Activated T-helper 1 cell treated with anti-CD3 and anti-CD28 coated beads, Interleukin-2, amount 50 U/mL, for 16 hours (primary cell): ENCODE measurements at places on chromosomes 16 and 17.

DNA sequence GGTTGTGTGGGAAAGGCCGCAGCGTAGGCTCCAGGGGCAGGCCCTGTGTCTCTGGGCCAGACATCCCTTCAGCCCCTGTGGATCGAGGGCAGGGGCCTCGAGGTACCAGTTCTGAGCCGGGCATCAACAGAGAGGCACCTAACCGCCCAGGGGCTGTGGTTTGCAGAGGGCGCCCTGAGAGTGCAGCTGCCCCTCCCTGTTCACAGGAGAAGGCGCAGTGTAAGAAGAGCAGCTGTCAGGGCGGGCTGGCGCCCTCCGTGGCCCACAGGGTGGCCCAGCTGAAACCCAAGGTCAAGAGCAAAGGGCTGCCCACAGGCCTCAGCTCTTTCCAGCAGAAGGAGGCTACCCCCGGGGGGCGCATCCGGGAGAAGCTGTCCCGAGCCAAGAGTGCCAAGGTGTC, 56.5 kb downstream of the ACTG1 start:
- DNase-seq, result no peak

DNA sequence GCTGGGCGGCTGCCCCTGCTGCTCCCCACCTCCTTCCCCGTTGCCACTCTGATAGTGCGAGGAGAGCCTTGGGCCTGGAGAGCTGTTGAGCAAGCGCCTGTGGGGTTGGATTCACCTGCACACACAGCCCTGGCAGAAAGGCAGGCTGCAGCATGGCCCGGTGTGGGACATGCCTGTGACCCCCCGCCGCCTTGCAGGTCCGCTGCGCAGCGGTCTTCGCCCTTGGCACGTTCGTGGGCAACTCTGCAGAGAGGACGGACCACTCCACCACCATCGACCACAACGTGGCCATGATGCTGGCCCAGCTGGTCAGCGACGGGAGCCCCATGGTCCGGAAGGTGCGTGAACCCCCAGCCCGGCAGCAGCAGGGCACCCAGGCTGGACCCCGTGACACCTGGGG, 106.8 kb upstream of the CHMP6 start:
- no peak for DNase-seq

DNA sequence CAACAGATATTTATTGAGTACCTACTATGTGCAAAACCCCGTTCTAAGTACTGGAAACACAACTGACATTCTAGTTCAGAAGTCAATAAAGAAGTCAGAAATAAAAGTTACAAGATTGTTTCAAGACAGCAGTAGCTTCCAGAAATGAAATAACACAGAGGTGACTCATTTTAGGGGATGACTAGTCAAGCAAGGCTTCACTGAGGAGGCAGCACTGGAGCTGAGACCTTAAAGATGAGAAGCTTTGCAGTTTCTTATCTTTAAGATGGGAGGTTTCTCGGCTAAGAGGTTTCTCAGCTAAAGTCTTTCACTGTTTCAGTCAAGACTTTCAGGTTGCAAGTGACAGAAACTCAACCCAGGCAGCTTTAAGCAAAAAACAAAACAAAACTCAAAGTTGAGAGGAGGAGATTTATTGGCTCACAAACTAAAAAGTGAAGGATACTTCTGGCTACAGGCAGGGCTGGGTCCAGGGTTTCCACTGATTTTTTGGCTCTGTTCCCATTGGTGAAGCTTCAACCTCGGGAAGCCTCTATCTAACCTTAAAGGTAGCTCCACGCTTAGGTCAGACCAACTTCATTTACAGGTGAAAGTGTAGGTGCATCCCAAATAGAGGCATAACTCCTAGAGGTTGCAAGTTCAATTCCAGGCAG, 7.4 kb upstream of the MMP2 start:
- DNase-seq, result no peak

- DNase-seq, result no peak
Observed at GRCh38 chr16:11550791-11551498, 35.8 kb downstream of the LITAF start.

GRCh38 chr16:52568983-52569690, 22.2 kb upstream of the TOX3 start:
- no peak for DNase-seq

DNA sequence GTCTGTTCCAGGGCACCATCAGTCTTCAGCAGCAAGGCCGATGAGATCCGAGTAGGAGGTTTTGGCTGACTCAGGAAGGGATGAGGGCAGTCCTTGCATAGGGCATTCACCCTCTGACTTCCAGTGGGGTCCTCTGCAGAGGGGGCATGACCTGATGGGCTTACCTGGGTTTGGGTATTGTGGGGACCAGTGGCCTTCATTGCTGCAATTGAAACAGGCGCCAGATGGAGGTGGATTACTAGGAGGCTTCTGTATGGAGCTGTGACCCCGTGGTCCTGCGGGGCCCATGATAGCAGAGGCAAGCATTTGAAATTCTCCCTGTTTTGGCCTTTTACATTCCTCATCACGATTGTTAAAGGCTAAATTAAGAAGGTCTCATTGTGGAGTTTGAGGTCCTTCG, 2448.7 kb downstream of the TP53TG3F start:
- DNase-seq, result no peak
